ENCODE measurements at places on chromosomes 3 and 15.

DNA sequence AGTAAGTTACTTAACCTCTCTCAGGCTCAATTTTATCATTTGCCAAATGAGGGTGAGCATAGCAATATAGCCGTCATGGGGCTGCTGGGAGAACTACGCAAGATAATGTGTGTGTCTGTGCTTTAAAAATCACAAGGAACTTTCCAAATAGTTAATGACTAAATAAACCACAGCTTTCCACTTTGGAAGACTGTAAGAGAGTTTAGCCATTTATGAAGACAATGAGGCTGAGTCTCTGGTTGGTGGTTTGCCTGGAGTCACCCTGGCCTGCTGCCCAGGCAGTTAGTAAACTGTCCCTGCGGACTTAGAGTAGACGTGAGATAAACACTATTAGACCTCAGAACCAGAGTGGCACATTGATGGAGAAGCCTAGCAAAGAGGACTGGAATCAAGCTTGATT is 357.7 kb downstream of the CLSTN2 start:
- no peak for DNase-seq

DNA sequence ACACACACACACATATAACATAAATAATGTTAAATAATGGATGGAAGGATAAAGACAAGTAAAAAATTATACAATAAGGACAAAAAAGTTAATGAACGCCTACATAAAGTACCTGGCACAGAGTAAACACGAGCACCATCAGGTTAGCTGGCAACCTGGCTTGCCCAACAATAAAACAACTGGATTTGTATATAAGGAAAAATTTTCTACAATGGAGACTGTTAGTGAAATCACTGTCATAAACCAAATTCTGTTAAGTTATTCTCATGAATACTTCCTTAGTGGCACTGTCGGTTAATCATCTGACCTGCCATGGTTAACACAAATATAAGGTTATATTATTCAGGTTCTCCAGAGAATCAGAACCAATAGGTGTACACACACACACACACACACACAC is 54.8 kb downstream of the DPH6 start:
- DNase-seq: no peak

DNA sequence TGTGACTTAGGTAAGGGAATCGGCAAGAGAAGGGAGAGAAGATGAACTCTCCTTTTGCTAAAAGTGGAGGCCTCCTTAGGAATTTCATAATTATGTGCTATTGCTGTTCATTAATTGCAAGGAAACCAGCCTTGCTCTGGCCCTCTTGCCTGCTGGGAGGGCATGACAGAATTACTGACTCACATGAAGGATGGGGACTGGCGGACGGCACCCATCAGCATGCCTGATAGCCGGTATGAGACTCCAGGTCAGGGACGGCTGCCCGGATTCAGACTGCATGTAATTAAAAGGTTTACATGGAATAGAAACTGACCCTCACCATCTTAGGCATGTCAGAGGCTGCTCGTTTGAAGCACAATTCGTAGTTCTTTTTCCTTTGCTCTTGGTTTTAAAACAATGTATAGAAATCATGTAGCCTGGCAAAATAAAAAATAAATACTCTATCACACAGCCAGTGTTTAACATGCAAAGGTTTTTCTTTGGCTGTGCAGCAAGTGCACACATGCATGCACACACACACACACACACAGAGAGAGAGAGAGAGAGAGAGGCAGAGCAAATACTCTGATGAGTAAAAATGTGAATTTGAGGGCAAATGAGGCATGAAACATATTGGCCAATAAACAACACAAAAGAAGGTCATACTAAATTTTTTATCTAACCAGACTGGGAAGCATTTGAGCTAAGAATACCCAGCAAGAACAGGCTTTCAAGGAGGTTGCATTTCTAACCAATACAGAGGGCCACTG is 82.7 kb downstream of the FOXB1 start:
- DNase-seq: no peak

- DNase-seq: no peak
Observed at GRCh38 chr3:150374975-150375374, 33.1 kb upstream of the TSC22D2 start.

DNA sequence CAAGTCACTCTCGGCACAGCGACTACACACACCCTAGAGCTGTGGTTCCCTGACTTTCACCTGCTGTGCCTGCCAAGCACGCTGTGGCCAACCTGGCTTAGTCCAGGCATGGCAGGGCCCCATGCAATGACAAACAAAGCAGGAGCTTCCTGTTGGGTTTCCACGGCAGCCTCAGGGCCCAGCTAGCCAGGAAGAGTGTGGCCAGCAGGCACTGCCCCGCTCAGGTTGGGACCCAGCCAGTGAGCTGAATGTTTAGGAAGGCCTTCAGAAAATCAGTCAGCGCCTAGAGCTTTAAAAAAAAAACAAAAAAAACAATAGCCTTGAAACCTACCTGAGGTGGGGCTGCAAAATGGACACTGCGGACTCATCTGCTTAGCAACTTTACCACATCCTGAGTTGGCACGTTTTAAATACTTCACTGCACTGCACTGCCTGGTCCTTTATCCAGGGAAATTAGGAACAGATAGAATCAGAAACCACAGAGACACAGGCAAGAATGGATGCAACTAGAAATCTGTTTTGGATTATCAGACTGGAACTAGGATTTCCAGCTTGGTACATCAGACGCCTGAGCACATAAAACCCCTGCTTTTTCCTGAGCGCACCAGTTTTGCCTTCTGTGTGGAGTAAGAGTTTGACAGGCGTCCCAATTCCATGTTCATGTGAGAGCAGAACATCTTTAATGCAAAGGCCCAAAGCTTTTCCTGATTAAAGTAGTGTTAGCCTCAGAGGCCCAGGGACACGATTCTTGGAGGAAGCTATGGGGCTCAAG is 36.2 kb upstream of the LDHAL6B start:
- no peak for DNase-seq

DNA sequence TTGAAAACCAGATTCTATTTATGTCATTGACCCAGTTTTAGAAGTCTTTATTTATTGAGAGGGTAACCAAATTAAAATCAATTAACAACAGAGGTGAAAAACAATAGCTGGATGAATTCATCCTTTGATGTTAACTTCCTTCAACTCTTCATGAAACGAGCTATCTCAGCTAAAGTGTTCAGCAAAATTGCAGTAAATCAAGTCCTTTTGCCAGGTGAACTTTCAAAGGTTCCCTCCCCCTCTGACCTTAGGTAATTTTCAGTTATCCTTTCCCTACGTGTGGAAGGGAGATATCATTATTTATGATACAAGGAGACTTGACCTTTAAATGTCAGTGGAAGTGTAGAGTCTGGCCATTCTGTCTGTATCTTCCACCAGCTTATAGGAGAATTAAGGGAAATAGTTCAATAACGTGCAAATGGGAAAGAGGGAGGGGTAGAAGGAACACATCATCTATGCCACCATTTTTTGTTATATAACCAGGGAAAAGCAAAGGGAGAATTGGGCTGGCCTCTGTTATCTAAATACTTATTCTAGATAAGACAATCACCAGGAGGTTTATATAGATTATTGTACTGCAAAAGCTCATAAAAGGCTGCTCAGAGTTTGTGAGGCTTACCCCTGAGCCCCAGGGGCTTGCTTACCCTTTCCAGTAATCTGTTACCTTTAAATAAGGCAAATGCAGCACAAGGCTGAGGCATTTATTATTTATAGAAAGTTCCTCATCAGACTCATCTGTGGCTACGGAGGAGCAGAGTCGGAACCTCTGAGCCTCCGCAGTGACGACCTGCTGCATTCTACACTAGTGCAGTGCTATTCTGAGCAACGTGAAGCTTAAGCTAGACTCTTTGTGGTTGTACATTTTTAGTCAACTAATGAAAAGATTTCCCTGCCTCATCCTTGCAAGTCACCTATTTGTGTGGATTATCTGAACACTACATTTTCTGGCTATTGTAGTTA is 97.7 kb upstream of the ZBED2 start:
- DNase-seq: no peak

- no peak for DNase-seq
Observed at GRCh38 chr15:31590609-31591008, 264.0 kb downstream of the KLF13 start.

DNA sequence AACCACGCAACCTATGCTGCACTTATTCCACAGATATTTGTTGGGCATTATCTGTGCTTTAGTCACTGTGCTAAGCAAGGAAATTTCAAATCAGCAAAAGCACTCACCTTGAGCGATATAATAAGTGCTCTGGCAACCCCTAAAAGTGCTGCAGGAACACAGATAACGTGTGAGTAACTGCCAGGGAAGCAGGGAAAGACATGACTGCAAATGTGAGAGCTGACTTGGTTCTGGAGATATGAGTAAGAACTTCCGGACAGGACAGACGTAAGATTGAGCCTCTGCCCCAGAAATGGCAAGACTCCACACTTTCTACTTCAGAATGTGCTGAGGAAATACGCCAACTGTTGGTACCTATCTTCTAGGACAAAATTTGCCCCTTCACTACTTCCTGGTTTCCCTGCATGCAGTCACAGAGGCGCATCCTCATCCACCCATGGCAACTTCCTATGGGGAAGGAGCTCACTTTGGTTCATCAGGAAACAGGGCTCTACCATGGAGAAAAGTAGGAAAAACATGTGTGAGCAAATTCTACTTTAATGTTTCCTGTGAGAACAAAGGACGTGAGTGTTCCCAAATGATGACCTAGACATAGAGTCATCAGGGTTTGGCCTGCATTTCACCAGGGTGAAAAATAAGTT is 41.7 kb downstream of the AQP9 start:
- DNase-seq: no peak

DNA sequence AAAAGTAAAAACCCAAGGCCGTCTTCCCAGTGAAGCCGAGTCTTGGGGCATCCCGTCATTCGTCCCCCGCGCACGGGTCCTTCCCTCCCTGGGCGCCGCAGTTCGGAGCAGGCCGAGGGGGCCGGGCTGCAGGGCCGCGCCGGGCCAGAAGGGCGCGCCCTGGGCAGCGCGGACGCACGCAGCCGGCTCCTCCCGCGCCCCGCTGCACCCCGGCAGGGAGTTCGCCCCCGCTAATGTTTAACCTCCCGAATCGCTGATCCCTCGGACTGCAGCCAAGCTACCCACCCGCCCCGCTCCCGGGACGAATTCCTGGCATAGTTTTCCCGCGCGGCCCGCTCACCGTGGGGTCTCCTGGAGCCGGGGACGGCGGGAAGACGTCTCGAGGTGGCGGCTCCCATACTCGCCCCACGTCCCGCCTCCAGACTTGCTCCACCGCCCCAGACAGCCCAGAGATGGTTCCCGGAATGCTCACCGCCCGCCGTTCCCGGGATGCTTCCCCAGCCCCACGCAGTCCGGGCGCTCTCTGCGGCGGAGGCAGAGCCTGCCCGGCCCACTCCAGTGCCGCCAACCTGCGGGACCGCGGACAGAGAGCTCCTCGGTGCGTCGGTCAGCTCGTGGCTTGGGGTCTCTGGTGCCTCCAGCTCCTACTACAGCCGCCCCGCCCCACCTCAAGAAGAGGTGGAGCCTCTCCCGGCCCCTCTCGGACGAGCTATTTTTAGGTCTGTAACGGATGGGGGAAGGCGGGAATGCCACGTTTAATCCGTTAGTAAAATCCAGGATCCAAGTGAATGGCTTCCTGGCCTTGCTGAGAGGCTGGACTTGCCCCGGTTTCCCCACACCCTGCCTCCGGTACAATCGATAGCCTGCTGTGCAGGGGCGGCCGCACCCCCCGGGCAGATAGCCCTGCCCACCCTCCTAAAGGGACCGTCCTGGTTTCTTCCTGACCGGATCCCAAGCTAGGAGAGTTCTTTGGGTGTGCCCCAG is at the start of gene DZIP1L:
TSS of gene DZIP1L (minus strand) at position 621 of the 984 bp plus-strand sequence. CDS start 11,637 bp downstream, outside the sequence.
- no peak for DNase-seq

GRCh38 chr3:149512073-149512782 is 37.7 kb downstream of the TM4SF4 start:
- DNase-seq: no peak

- no peak for DNase-seq
Observed at GRCh38 chr3:106305127-106305526, 436.3 kb upstream of the CBLB start.

DNA sequence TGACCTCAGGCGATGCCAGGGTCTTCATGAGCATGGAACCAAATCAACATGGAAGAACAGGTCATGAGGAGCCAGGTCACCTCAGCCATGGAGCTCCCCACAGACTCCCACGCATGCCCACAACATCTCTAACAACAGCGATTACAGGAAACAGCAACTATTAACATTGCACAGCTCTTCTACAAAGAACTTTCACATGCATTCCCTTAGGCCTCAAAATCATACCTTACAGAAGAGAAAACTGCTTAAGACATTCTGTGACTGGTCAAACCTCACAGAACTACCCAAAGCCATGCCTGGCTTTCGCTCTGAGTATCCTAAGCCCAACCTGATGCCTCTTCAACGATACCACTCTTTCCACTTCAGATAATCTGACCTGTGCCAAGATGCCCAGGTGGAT is 117.8 kb downstream of the OXNAD1 start:
- no peak for DNase-seq

DNA sequence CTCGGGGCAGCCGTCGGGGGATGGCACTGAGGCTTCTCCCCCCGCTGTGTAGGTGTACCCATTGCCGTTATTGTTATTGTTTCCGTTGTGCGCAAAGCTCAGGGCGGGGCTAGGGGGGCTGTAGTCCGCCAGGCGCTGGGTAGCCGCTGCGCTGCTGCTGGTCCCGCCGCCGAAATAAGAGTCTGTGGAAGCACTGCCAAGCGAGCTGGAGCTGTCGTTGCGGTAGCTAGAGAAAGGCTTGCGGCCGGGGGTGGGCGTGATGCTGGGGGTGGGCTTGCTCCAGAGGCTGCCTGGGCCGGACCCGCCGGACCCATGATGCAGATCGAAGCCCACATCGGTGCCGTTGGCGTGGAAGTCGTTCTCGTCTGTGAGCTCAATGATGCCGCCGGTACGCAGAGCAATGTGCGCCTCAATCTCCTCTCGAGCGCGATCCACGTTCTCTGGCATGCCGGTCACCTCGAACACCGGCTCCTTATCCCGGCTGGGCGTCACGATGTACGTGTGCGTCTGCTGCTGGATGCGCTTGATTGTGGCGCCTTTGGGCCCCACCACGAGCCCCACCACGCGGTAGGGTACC is 1.9 kb downstream of the MEX3B start:
- DNase-seq: no peak

GRCh38 chr3:12663401-12663935 is 449 bp downstream of the RAF1 start:
- DNase-seq: peak; percentile 52

GRCh38 chr3:189297932-189298331 is 126.2 kb downstream of the TPRG1 start:
- DNase-seq: no peak
